ENCODE measurements at places on chromosomes 2 and 18.

DNA sequence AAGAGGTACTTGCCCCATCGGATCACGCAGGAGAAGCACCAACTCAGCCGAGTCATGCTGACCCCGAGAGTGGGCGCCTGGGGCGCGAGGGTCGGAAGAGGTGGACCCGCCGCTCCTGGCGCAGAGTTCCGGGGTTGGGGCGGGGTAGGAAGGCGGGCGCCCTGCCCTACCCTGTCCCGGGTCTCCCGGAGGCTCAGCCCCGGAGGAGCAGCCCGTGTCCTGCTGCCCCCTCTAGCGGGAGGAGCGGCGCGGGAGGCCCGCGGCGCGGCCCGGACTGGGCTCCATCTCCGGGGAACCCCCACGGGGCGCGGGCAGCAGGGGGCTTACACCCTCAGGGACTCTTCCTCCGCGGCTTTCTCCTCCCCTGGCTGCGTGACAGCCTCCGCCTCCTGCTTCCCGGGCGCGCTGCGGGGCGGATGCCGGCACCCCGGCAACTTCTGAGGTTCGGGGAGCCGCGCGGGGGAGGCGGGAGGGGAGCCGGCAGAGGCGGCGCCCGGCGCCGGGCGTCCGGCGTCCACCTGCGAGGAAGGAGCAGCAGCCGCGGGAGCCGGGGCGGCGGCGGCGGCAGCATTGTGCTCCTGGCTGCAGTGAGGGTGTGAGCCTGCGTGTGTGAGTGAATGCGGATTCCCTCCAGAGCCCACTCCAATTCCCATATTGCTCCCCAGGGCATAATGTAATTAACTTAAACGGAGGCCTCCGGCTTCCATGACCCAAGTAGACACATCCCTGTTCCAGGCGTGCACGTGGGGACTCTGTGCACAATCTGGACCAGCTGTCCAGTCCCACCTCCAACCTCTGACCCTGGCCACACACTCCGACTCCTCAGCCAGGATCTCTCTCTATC is 7.6 kb upstream of the TNS1 start:
- DNase-seq: no peak

- no peak for DNase-seq
Observed at GRCh38 chr2:165818920-165819319, 24.9 kb upstream of the GALNT3 start.

GRCh38 chr2:189116087-189116486 is 63.5 kb downstream of the COL5A2 start:
- DNase-seq: no peak

- DNase-seq: peak; percentile 91
Observed at GRCh38 chr2:50751311-50752031, 280.5 kb downstream of the NRXN1 start.

DNA sequence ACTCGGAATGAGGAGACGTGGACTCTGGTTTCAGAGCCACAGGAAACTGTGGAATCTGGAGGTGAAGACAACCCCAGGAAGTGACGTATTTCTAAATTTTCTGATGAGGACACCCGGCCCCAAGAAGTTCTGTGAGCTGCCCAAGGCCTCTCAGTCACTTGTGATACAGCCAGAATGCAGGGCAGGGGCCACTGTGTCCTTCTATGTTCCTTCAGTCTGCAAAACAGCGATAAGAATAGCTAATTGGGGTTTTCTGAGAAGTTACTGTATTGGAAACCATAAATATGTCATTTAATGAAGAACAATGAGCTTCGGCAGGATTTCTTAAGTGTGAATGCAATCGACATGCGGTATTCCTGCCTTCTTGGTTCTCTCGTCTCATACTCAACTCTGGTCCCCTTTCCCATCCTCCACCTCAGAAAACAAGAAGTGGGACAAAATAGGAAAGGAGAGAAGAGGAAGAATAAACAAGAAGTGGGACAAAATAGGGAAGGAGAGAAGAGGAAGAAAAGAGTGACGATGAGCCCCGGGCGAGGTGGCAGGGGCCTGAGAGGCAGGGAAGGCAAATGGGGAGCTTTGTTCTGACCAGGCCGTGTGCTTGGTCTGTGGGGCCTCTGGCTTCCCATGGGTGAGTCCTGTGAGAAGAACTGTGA is 282.0 kb upstream of the REV1 start:
- no peak for DNase-seq

- no peak for DNase-seq
Observed at GRCh38 chr18:52936931-52937330, 596.9 kb downstream of the DCC start.

GRCh38 chr2:17646838-17647701 is 106.5 kb downstream of the SMC6 start:
- DNase-seq: no peak

DNA sequence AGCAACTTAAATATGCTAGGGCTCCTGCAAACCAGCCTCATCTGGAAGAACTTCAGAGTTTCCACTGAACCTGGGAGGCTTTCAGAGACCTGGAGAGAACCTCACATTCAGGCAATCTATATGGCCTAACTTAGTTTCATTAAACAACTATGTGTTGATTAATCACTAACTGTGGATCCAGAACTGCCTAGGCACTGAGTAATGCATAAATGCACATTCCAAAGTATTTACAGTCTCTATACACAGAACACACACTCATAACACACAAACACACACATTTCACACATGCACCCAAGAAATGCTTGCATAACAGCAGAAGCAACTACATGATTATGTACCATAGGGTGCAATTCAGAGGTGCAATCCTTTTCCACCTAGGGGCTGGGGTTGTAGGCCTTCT is 552.8 kb downstream of the BCL11A start:
- DNase-seq: no peak

- DNase-seq: no peak
Observed at GRCh38 chr2:195251214-195251613, 405.8 kb upstream of the SLC39A10 start.

DNA sequence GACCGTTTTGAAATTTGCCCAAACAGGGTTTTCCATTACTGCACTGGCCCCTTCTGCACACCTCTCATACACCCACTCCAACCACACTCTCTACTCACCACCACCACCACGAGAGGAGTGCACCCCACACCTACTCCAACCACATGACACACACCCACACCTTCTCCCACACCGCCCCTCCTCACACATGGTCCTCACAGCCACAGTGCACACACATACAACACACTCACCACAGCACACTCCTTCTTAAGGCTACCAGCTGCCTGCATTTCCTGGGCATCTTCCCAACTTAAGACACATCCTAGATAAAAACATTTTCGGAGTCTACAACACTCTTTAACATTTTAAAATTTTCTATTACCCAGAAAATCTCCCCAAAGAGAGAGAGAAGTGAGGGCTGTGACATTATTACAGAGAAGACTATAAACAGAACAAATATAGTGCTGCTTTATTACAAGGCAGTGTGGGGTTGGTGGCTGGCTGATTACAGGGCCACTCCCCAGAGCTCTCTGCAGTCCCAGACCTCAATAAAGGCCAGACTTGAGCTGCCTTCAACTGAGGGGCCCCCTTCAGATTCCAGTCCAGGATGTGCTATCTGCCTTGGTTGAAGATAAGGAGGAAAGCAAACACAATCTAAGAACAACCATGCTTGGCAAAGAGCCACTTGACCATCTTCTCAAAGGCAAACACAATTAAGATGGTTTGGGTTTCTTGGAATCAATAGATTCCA is 36.1 kb downstream of the NHEJ1 start:
- DNase-seq: no peak

DNA sequence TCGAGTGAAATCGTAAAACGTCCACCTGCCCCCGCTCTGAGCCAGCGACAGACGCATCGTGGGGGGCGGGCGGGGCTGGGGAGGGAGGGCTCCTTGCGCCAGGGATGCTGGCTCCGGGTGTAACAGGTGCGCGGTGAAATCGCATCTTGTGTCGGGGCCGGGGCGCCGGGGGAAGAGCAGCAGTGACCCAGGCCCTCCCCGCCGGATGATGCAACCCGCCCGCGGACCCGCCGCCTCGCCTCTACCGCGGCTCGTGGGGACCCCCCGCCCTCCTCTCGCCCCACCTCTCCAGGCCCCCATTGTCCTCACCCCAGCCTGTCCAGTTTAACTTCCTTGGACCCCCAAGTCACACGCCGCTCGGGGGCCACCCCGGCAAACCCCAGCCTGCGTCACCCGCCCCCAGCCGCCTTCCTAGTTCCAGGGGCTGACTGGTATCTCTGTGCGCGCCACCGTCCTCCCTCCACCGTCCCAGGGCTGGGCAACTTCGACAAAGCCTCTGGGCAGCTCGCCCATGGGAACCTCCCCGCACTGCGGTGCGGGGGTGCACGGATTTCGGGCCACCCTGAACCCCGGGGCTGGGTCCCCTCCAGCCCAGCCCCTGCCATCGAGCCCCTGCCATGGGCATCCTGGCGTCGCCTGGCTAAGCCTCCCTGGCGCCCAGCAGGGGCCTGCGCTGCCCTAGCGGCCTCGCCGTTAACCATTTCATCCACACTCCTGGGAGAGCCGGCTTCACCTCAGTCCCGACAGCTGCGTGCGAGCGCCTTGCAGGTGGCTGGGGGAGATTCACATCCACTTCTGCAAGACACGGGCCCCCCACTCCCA is 799 bp upstream of the KIF1A start:
- no peak for DNase-seq

GRCh38 chr2:161199912-161200701 is 39.9 kb downstream of the TANK start:
- DNase-seq: peak; percentile 19

- DNase-seq: no peak
Observed at GRCh38 chr2:239580199-239580527, 179.3 kb upstream of the HDAC4 start.

DNA sequence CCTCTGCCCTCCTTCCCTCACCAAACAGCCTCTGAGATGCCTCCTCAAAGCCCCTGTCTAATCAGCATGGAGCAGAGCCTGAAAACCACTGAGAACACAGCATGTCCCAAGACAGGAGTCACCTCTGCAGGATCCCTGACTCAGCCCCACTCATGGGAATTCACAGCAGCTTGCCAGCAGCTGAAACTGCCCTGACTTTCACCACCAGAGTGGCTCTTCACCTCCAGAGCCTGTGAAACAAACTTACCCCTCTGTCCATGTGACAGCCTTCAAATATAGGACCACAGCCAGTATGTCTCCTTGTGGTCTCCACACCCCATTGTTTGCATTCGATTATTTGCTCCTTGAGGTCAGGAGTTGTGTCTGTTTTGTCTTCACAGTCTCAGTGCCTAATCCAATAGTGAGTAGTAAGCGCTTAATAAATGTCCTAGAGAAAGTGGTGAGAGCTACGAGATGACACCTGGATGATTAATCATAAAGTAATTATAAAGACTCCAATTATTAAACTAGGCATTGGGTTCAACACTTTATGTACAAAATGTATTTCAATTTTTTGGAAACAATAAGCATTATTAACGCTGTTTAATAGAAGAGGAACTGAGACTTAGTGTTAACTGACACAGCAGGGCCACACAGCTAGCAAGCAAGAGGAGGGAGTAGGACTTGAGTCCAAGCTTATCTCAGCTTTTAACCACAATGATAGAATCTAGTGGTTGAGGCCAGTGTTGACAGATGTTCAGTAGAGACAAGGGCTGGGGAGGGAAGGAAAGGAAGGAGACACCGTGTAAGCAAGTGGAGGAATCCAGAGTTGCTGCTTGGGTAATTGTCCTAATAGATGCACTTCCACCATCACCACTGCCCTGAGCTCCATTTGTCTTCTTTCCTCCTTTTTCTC is 358.7 kb upstream of the TNP1 start:
- DNase-seq: no peak

DNA sequence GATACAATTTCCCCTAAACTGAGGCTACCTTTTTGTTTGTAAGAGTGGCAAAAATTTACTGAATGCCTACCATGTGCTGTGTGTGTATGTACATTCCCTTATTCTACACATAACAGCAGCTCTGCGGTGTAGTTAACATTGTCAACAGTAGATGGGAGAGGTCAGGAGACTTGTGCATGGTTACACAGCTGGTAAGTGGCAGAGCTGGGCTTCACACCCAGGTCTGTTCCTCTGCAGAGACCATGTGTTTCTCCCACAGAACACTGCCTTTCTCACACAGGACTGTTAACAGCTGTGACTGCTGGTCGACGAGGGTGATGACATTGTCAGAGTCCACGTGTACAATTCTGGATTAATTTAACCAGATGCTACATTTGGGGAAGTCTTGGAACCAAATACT is 49.1 kb downstream of the EML6 start:
- DNase-seq: no peak

GRCh38 chr2:231395188-231396057 is at the start of gene B3GNT7:
Gene B3GNT7 (plus strand): TSS chr2:231395710. CDS start chr2:231395804, 94 bp downstream.
- no peak for DNase-seq

- no peak for DNase-seq
Observed at GRCh38 chr2:71929482-71929772, 218.2 kb downstream of the CYP26B1 start.

DNA sequence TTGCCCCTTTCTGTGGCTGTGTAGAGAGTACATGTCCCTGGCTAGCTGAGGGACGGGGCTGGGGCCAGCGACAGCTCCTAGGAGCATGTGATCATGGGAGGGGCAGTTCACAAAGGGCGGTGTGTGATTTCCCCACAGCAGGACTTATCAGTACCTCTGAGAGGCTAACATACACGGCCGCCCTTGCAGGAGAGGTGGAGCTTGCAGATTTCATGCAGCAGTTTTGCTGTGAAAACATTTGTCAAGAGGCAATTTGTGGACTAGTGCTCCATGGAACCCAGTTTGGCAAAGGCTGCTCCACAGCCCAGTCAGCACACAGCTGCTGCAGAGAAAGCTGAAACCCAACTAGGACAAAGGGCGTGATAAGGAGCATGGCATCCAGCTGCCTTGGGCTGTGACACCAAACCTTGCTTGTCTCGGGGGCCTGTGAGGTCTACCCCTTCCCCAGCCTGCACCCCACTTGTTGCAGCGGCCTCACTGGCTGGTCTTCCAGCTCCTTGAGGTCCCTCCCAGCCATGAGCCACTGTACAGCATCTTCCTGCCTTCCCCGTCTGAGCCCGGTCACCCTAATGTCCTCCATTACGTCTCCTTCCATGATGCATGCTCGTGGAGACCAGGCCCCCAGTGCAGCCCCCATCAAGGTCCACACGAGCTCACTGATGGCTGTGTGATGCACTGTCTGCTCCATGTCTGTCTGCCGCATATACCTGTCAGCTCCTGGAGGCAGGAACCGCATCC is 121.4 kb upstream of the HDAC4 start:
- no peak for DNase-seq

DNA sequence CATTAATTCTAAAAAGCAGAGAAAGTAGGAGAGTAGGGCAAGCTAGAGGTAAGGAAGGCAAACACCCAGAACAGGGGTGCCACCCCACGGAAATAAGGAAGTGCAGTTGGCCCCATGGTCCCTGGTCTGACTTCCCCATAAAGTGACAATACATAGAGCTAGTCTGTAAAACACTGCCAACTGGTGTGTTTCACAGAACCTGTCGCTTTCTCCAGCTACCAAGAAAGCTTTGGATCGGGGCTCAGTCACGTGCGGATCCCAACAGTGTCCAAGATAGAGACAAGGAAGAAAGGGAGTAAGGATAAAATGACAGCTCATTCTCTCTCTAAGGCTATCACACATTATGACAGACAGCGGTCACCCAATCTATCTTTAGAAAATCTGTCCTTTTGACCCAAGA is 36.4 kb downstream of the TBC1D8 start:
- DNase-seq: no peak

GRCh38 chr2:71275939-71276310 is 49.0 kb upstream of the PAIP2B start:
- no peak for DNase-seq

- DNase-seq: peak; percentile 46
Observed at GRCh38 chr18:35042389-35043071, 1.3 kb downstream of the MAPRE2 start.
